ENCODE measurements at places on chromosomes 1 and 21.

DNA sequence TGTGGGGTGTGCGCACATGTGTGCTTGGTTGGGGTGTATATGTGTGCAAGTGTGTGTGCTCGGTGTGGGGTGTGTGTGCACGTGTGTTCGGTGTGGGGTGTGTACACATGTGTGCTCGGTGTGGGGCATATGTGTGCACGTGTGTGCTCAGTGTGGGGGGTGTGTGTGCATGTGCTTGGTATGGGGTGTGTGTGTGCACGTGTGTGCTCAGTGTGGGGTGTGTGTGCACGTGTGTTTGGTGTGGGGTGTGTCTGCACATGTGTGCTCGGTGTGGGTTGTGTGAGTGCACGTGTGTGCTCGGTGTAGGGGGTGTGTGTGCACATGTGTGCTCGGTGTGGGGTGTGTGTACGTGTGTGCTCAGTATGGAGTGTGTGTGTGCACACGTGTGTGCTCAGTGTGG lies 77.5 kb downstream of the PRDM16 start:
- no peak for DNase-seq

- no peak for DNase-seq
Measured at GRCh38 chr21:39347537-39347936, 1.4 kb downstream of the HMGN1 start.

GRCh38 chr1:36154335-36154734 lies 1.6 kb upstream of the MAP7D1 start:
- no peak for DNase-seq

DNA sequence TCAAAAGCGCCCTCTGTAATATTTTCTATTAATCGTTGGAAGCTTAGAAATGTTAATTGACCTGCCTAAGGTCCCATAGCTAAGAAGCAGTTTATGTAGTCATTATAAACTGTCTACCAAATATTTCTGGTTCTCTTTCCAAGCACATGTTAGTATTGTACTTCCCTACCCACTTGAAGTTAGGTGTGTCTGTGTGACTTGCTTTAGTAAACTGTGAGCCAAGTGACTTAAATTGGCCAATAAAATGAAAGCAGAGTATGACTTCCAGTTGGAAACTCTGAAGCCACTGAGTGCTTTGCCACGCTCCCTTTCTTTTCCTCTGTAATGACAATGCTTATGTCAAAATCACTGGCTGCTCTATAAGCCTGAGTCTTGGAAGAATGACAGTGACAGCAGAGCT lies 20.6 kb upstream of the ADAMTS1 start:
- no peak for DNase-seq

GRCh38 chr1:179840107-179840506 lies 37.5 kb downstream of the TOR1AIP2 start:
- no peak for DNase-seq

DNA sequence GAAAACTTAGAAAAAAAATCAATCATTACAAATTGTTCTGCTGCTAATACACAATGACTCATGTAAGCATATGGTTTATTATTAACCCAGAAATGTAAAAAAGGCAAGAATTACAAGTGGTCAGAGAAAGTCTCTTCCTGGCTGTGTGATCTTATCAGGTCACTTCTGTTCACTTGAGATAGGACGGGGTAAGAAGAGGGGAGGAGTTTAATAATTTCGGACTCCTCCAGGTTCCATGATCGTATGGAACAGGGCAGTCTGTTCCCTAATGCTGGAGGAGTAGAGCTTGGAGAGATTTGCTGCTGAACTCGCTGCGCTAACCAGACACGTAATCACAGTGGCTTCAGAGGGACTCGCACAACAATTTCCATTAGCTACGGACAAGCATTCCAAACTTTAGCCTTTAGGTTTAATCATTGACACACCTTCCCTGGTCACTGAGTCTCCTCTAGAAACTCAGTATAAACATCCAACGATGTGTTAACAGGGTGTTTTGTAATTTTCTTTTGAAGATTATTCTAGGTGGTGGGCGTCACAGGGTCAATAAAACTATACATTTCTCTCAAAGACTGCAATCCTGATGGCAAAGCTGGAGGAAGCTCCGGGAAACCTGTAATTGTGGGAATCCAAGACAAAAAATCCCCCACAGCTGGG lies 1.3 kb downstream of the CRYZ start:
- no peak for DNase-seq

DNA sequence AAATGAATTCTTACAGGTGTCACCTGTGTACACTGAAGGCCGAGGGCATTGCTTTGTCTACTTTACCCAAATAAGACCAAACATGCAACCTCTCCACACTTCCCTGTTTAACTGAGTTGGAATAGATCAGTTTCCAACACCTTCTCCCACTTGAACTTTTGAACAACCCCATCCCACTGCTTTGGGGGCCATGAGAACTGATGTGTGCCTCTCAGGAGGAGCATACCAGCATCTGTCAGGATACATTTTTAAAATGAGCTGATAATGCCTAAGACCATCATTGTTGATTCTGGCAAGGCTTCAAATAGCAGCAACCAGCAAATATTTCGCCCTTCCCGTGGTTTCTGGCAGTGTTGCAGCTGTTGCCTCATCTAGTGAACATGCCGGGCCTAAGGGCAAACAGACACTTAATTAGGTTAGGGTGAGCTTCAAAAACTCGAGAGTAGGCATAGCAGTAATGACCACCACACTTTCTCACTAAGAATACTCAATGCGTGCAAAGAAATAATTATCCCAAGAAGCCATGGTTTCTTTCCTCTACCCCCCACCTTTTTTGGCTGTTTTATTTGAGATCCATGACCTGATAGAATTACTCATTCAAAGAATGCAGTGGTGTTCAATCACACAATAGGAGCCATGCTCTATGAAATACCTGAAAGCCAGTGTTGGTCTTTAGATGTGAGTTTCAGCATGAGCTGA lies 63.7 kb downstream of the MAP10 start:
- DNase-seq: no peak

DNA sequence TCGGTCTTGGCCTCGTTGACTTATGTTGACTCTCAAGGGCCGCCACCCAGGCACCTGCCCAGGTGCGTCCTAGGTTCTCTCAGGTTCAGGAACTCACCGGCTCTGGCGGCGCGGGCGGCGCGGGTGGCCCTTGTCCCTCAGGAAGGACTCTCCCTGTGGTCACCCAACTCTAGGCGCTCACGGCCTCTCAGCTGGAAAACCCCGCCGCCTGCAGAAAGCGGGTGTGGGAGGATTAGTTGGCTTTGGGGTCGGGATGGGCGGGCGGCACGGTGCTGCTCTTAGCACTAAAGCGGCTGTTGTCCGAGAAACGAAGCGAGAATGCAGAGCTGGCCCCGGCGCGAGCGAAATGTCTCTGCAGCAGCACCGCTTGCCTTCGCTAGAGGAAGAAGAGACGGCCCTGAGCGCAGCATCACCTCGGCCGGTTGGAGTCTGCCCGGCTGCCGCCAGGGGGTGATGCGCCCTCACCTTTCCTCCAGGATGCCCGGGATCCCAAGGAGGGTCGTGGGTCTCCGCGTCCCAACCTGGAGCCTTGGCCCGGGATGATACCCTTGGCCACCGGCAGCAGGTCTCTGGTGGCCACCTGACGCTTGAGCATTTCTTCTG lies 8.1 kb upstream of the TADA1 start:
- peak; percentile 8 for DNase-seq

DNA sequence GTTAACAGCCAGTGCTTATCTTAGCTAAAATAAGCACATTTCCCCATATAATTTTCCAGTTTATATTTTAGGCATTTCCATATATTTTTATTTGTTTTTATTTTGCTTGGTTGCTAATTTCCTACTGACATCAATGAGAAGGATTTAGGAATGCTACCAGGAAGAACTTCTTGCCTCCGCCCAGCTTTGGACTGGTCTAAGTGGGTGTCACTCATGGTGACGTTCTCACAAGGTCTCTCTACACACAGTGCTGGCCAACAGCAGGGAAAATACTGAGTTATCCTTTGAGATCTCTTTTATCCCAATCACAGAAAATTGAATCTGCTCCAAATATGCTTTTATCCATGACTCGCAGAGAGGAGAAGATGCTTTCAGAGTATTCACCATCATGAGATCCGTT lies 13.2 kb downstream of the MX1 start:
- no peak for DNase-seq

- no peak for DNase-seq
Measured at GRCh38 chr1:116310180-116310579, 62.9 kb upstream of the ATP1A1 start.

- no peak for DNase-seq
Measured at GRCh38 chr1:239912471-239912870, 179.2 kb upstream of the FMN2 start.
